ENCODE measurements at places on chromosomes 7 and 10.

GRCh38 chr7:148232784-148233183, 357.8 kb upstream of the C7orf33 start:
- DNase-seq: no peak

GRCh38 chr7:51640841-51641240, 324.2 kb upstream of the COBL start:
- DNase-seq: no peak

DNA sequence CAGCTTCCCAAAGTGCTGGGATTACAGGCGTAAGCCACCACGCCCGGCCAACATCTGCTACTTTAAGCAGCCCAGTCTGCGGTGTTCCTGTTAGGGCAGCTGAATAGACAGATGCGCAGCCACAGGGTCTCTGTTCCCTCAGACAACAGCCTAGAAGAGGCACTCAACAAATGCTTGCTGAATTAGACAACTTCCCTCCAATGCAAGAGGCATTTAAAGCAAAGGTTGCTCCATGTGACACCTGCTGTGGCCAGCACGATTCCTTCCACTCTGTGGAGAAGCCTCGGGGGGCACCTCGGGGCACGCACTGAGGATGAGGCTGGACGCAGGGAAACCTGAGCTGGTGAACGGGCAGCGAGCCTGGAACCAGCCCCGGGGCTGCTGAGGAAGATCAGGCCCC, 237.8 kb downstream of the MAD1L1 start:
- DNase-seq: no peak

- DNase-seq: peak; percentile 43
Observed at GRCh38 chr7:88758381-88759229, 895 bp upstream of the ZNF804B start.

- DNase-seq: no peak
Observed at GRCh38 chr7:157410831-157411556, 74.2 kb downstream of the DNAJB6 start.

DNA sequence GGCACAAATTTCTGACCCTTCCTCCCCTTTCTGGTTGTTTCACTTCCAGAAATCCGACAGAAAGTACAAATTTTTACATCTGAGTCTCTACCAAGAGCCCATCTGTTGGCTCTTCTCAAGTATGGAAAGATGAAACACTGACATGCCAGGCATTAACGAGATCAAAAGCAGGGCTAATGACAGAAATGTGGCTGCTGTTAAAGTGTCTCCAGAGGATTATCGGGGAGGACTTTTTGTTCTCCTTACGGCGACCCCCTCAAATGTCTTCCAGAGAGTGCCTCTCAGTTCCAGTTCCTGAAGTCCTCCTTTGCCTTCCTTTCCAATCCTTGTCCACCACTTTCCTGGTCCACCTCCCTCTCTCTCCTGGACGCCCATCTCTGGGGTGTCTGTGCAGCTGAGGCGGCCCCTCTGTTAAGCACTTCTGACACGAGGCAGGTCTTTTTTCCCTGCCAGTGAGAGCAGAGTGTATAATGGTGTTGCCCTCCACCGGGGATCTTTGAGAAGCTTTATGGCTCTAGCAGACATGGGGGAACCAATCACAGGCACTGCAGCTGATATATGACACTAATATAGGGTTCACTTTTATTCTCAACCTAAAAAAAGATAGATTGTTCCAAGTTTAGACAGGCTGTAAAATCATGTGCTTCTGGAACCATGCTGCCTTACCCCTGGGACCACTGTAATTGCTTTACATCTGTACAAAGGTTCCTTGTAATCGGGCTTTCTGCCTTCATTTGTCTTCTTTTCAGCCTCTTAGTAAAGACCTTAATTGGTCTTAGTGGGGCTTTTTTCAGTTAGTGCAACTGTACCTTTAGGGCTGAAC, 757.1 kb downstream of the AUTS2 start:
- no peak for DNase-seq

- no peak for DNase-seq
Observed at GRCh38 chr7:17340655-17341054, 42.2 kb downstream of the AHR start.

- DNase-seq: no peak
Observed at GRCh38 chr7:141641876-141642275, 60.1 kb downstream of the DENND11 start.

- peak; percentile 65 for DNase-seq
Observed at GRCh38 chr7:158824028-158824427, 5.3 kb downstream of the ESYT2 start.

- no peak for DNase-seq
Observed at GRCh38 chr7:96004578-96004977, 232.2 kb downstream of the DYNC1I1 start.

- DNase-seq: no peak
Observed at GRCh38 chr10:131187926-131188325, 123.6 kb downstream of the TCERG1L start.

GRCh38 chr7:150940431-150941102, 37.6 kb downstream of the KCNH2 start:
- DNase-seq: no peak

DNA sequence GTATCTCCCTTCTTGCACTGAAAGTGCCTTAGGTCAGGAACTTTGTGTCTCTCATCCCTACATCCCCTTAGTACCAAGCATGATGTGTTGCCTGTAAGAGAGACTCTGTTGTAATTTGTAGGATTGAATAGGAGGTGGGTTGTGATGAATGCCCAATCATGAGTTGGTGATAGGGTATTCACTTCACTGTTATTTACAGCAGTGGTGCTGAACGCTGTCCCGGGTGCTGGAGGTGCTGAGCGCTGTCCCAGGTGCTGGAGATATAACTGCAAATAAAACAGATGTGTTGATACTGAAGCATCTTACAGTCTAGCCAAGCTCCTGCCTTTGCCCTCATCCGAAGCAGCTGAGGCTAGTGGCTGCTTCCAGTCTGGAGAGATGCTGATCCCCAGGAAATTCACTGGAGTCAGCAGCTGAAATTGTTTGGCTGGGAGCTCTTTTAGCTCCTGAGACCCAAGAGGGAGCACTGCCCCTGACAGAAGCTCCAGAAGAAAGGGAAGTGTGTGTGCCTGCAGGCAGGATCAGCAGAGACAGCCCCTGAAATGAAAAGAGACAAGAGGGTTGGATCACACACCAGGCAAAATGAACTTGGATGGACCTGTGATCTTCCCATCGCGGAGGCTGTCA, 183.4 kb downstream of the SORCS3 start:
- DNase-seq: peak; percentile 64

DNA sequence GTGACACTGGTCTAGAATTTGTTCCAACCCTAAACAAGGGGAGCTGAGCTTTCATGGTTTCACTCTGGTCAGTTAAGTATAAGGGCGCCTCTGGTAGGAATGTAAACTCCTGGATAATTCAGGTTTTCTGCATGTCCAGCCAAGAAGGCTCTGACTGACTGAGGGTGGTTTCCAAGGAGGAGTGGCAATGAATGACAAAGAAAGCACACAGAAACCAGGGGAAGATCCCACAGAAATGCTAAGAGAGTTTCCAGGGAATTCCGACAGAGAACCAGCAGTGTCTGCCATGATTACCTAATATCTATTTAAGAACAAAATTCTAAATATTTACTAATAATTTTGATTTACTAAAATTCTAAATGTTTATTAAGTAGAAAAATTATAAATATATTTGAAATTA, 27.3 kb upstream of the NRG3 start:
- DNase-seq: no peak

- DNase-seq: no peak
Observed at GRCh38 chr7:7868572-7868899, 100.1 kb upstream of the GLCCI1 start.

DNA sequence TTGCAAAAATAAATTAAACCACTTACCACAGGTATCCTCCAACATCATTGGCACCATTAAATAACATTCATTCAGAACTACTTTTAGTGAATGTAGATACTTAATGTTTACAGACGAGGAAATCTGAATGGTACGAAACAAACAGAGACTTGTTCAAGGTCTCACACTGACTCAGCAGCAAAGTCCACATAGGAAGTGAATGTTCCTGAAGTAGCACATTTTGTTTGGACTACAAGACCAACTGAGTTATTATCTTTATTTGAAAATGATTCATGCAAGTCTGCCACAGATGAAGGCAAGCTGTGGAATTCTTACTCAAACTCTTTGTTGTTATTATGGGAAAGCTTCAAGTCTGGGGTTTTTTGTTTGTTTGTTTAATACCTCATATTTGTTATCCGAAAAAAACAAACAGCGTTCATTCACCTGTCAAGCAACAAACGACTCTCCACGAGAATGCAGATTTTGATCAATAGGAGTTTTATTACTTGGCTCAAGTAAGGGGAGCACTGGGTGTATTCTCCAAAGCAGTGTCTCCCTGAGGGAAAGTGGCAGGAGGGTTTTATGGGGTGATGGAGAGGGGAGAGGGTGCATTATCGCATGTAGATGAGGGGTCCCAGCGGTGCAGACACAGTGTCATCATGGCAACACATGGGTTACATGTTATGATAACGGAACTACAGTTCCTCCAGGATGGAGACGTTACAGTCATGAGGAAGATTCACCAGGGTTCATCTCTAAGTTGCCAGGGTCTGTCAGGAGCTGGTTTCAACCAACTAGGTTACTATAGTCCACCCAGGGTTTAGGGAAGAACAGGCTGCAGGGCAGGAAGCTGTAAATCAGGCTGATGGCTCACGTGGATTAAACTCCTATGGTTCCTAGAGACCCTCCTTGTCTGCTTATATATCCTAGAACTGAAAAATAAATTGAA, 147.7 kb upstream of the AKR1E2 start:
- no peak for DNase-seq

GRCh38 chr7:15685358-15686294, 857 bp downstream of the MEOX2 start:
- no peak for DNase-seq

DNA sequence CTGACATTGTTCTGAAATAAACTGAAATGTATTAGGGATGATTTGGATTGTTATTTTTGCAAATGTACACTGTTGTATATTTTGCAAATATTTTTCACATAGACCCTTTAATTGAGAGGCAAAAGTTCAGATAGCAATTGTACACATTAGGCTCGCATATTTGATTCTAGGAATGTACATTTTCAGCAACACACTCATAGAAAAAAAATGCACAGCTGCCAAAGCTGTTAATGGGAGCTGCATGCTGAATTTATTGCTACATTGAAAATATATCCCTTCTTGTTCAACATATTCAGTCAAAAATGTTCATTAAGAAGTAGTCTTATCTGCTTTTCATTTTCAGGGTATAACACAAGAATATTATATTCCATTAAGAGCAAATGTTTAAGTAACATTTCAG, 512.9 kb downstream of the ATRNL1 start:
- no peak for DNase-seq

DNA sequence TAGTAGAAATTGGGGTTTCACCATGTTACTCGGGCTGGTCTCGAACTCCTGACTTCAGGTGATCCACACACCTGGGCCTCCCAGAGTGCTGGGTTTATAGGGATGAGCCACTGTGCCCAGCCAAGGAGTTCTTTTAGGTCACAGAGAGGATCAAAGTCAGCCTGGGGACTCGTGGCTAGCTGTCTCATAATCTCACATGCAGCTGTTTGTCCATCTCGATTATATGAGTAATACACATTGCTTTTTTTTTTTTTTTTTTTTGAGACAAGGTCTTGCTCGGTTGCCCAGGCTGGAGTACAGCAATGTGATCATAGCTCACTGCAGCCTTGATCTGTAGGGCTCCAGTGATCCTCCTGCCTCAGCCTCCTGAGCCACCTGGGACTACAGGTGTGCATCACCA, 2.2 kb downstream of the IFT22 start:
- no peak for DNase-seq

- DNase-seq: no peak
Observed at GRCh38 chr10:18224626-18225445, 84.6 kb downstream of the CACNB2 start.

DNA sequence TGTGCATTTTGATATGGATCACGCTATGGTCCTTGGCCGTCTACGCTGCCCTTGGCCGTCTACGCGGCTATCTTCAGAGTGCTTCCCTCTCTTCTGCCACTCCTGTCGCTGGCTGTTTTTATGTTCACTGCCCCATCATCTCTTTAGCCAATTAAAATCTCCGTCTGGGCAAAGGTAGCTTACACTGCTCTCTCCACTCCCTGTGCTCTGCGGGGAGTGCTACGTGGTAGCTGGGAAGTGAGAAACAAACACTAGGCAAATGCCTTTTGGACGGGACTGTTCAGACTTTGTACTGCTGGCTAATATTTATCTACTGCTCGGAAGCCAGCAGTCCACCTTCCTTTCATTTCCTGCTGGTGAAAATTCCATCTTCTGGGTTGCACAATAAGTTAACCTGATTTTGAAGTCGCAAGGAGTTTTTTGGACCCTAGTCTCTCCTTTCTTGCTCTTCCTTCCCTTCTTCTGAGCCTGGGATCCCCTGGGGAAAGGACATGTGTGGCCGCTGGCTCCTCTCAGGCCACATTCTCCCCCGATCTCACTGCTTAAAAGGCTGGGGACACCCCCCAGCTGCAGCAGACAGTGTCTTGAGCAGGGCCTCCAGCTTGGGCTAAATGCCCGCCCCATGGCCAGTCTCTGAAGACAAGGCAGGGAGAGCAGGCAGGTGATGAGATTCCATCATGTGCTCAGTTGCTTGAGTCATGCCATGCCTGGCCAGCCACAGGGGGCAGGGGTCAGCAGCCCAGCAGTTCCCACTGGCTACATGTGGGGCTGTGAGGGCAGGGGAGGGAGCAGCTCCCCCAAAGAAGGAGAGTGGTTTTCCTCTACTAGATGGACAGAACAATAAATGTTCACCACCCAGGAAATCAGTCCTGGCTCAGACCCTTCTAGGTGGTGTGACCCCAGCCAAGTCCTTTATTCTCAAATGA, 25.5 kb upstream of the RBM33 start:
- DNase-seq: no peak

DNA sequence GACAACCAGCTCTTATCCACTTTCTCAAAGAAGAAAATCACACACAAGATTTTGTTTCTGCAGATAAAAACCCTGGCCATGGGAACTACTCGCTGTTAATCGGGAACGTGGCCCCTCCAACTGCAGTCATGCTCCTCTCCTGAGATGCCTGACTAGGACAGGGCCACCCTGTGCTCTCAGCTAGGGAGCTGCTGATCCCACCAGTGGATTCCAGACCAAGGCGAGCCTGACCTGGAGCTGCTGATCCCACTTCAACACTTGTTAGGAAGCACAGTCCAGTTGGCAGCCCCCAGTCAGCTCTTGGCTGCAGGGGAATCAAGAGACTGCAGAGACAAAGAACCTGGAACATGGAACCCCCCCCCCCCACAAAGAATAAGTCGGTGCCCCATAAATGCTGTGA, 474.3 kb upstream of the MGMT start:
- no peak for DNase-seq

DNA sequence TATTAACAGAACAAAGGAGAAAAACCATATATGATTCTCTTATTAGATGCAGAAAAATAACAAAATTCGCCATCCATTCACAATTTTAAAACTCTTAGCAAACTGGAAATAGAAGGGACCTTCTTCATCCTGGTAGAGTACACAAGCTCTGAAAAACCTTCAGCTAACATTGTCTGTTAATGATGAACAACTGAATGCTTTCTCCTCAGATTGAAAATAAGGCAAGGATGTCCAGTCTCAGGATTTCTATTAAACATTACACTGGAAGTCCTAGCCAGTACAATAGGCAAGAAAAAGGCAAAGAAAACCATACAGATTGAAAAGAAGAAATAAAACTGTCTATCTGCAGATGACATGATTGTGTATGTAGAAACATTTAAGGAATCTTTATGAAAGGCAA, 16.0 kb upstream of the CCNY start:
- DNase-seq: no peak

All from MM.1S (cell line).